ENCODE measurements at places on chromosomes 4 and X.

DNA sequence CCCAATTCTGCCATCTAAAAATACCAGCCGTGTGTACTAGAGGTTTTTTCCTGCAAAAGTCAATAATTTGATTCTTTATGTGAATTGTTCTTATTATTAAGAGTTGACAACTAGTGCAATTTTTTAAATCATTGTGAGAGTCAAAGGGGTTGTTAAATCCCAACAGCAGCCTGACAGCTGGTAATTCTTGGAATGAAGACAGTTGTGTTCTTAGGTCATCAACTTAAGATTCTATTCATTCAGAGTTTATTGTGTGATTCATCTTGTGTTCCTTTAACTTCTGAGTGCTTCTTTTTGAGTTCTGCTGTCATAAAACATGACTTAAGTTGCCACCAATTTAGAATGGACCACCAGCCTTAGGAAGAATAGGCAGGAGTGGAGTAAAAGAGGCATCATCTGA, 329.0 kb downstream of the NAF1 start:
- DNase-seq, result no peak

GRCh38 chr4:180098586-180098985, 2144.6 kb upstream of the TENM3 start:
- DNase-seq, result no peak

DNA sequence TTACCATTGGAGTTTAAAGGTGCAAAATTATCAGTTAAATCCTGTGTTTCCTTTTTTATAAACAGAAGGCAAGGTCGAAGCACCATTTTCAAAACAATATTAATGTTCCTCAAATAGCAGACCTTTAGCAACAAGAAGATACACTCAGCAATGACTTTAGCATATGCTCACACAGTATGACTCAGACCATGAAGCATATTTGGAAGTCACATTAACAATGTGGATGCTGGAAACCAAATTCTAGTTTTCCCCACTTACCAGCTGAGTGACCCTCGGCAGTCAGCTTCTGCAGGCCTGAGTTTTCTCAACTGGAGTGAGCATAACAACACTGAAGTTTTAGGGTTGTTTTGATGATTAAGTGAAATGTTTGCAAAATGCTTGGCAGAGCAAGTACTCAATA, 130.5 kb downstream of the ANK2 start:
- DNase-seq, result no peak

DNA sequence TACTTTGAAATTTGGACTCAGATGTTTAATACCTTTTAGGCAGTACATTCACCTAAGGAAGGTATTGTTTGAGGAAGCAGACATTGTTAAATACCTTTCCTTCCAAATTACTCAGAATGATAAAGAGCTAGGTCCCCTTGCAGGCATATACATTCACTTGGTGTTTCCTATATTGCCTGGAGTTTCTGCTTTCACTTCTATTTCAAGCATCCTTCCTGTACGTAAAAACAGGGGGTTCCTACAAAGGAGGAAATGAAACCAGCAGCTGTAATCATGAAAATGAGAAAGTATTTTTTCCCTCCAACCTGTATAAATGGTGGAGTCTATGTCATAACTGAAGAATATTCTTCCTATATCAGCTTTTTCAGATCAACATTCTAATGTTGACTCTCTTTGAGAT, 90.4 kb upstream of the RASGEF1B start:
- peak; percentile 59 for DNase-seq

DNA sequence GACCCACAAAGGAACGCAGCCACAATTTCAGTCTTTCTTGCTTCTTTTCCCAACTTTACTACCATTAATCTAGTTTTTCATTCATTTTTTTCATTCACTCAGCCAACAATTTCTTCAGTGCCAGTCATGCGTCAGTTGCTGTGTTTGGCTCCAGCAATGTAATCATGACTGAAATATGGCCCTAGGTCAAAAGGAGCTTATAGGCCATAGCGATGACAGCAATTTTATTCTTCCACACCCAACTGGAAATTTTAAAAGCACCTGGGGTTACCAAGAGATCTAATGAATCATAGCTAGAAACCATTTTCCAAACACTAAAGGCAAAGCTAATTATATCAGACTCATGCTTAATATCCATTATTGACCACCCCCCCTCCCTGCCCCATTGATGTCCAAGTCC, 29.8 kb upstream of the C1QTNF7 start:
- DNase-seq, result no peak

- no peak for DNase-seq
Measured at GRCh38 chr4:126448086-126448845, 1133.5 kb downstream of the FAT4 start.

- no peak for DNase-seq
Measured at GRCh38 chr4:186604124-186604807, 48.9 kb upstream of the MTNR1A start.

GRCh38 chr4:48334236-48334635, 7.1 kb upstream of the SLAIN2 start:
- DNase-seq, result no peak

DNA sequence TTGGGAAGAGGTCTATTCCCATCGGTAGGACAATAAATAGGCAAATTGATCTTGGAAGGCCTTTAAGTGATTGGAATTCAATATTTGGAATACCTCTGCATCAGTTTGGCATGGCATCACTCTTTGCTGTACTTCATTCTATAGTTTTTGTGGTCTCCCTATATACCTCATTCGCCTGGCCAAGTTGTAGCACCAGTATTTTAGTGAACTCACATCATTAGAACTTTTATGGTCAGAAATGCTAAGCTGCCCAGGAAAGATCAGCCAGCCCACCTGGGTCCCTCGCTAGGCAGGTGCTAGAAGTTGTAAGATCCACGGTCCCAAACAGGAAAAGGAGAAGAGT, 40.3 kb downstream of the ZCCHC13 start:
- DNase-seq, result no peak

DNA sequence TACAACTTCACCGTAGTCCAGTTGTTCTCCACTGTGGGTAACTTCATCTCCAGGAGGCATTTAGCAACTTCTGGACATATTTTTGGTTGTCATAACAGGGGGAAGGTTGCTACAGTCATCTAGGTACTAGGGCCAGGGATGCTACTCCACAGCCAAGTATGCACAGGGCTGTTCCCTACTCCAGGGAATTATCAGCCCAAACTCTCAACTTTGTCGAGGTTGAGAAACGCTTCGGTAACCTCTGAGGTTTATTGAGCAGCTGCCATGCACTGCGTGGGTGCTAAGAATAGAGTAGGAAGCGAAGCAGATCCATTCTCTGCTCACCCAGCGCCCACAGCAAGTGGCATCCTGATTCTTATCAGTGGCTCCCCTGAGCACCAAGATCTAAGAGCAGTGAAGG, 8.2 kb downstream of the FGFBP1 start:
- DNase-seq, result no peak

GRCh38 chr4:84738622-84739021, 155.7 kb downstream of the CDS1 start:
- no peak for DNase-seq

GRCh38 chr4:55758066-55758465, 61.5 kb upstream of the EXOC1L start:
- no peak for DNase-seq

GRCh38 chrX:69320116-69320515, 154.9 kb upstream of the PJA1 start:
- DNase-seq, result no peak

- DNase-seq, result peak; percentile 75
Measured at GRCh38 chrX:152915541-152916241, 17.8 kb downstream of the ZNF185 start.

- no peak for DNase-seq
Measured at GRCh38 chrX:137432609-137433008, 133.3 kb upstream of the ZIC3 start.

DNA sequence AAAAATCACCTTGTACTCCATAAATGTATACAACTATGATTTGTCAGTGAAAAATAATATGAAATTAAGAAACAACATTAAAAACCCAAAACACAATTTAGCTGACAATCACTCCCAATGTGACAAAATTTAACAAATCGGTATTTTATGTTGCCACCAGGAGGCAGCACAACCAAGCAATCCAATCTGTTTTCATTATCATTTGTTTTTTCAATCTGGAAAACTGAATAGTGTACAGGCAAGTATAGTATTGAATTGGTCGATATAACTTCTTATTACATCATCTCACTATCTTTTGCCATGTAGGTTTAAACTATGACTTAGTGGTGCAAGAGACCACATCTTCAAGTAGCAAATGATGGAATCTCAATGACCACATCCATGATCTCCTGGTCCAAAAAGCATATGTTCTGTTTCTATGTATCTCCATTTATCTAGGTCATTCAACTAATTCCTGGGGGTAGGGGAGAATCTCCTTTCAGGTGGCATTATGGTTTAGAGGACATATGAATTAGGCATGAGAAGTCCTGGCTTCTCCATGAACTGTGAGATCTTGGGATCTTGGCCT, 112.9 kb upstream of the AGA start:
- peak; percentile 8 for DNase-seq

DNA sequence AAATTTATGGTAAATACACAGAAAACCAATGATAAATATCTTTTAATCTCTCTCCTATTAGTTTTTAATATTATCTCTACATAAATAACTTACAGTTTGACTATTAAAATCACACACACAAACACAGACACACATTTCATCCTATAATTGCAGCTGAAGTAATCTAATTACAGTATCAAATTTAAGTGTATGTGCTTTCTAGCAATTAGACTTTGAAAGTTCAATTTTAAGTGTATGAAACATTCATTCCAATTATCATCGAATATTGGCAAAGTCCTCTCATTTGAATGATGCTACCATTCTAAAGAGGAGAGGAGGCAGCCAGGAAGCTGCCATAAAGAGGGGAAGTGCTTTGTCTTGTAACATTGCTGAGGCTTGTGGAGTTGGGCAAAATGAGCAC, 221.2 kb upstream of the PABPC4L start:
- no peak for DNase-seq

GRCh38 chr4:38306482-38307071, 346.4 kb downstream of the PTTG2 start:
- no peak for DNase-seq

DNA sequence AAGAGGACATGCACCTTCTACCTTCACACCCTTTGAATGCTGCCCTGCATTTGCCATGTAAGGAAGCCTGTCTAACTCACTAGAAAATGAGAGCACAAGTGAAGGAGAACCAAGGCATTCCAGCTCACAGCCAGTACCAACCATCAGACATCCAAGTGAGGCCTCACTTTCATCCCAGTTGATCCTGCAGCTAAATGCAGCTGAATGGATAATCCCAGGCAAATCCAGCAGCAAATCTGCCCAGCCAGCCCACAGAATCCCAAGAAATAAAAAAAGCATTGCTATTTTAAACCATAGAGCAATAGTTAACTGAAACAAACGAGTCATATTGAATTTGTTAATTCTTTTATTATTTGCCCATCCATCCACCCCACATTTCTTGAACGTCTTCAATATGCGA, 112.5 kb downstream of the C4orf33 start:
- DNase-seq, result no peak

DNA sequence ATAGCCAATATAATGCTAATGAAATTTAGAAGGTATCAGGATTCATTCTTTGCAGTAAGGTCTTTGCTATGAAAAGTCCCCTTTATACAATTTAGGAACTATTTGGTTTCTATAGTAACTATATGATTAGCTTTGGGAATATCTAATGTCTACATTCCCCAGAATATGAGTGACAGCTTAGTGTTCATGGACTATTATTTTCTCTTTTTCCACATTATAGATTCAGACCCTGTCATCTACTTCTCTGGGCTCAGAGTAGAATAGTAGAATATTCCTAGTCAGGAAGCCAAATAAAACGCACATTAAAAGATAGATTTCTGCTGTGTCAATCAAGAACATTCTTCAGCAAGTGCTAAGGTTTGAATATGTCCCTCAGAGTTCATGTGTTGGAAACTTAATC, 26.1 kb upstream of the SULT1B1 start:
- DNase-seq, result no peak

GRCh38 chr4:53507671-53508286, 83.5 kb downstream of the LNX1 start:
- peak; percentile 13 for DNase-seq

DNA sequence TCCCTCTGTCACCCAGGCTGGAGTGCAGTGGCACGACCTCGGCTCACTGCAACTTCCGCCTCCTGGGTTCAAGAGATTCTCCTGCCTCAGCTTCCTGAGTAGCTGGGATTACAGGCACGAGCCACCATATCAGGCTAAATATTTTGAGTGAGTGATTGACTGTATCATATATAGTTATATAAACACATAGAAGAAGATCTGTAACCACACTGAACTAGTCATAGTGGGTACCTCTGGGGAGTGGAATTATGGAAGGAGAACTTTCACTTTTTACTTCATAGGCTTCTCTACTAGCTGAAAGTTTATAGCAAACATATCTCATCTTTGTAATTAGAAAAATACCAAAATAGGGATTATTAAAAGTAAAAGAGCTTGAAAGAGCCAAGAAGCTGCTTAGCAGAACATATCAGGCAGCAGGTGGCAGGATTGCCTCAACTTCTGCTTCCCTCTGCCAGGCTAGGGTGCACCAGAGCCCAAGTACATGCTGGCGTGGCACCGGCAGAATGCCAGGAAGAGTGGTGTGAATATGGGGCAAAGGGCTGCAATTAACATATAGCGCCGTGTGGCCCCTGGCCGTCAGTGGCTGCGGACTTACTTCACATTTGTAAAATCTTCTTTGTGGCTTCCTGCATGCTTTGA, 39.5 kb upstream of the CD40LG start:
- DNase-seq, result peak; percentile 55

GRCh38 chr4:80425124-80426100, 89.9 kb downstream of the CFAP299 start:
- no peak for DNase-seq

DNA sequence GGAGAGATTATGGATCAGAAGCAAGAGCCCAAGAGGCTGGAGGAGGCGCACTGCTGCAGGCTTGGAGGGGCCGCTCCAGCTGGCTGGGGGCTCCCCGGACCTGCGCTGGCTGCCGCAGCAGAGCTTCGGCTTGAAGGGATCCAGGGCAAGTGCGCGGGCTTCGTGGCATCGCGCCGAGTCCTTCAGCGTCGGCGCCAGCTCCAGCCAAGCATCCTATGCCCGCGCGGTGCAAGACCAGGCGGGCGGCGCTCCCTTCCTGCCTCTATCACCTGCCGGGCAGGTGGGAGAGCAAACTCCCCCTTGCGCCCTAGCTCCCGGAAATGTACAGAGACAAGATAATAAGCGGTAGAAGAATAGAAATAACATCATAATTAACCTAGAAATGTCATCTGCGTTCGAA, 10.5 kb upstream of the UCP1 start:
- peak; percentile 15 for DNase-seq

- DNase-seq, result no peak
Measured at GRCh38 chr4:101086801-101087586, 260.3 kb downstream of the PPP3CA start.

GRCh38 chr4:128698386-128698785, 111.1 kb upstream of the JADE1 start:
- no peak for DNase-seq
